Naive thymus-derived CD4-positive, alpha-beta T cell (primary cell): ENCODE measurements at places on chromosomes 1 and 21.

DNA sequence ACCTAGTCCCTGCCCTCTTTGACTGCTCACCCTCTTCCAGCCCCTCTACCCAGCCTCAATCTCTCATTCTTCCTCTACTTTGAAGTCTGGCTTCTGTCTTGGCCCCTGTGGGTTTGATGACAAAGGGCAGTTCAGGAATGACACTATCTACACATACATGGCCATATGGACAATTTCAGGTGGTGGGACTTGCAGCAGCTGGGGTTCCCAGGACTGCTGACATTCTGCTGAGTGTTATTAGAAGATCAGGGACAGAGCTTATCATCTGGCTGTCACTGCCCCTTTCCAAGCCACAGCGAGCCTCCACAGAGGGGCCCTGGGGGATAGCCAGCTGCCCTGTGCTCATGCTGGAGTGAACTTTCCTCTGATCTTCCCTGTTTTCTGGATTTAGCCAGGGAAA lies 97.4 kb upstream of the IPO9 start:
- no peaks in the 10 kb centered on the region for H3K4me1 ChIP-seq
- H3K36me3 ChIP-seq: no peaks in the 10 kb centered on the region
- H3K27ac ChIP-seq: no peak overlapping the region
- peaks cover 4% of the 10 kb centered on the region for H3K27me3 ChIP-seq
- DNase-seq: no peak

GRCh38 chr1:182845379-182845778 lies 6.2 kb downstream of the DHX9 start:
- H3K27me3 ChIP-seq: no peaks in the 10 kb centered on the region
- H3K36me3 ChIP-seq: peaks cover 31% of the 10 kb centered on the region

- no peak overlapping the region for H3K27ac ChIP-seq
- no peak for DNase-seq
- no peaks in the 10 kb centered on the region for H3K27me3 ChIP-seq
- no peak overlapping the region for H3K4me3 ChIP-seq
- H3K4me1 ChIP-seq: no peaks in the 10 kb centered on the region
Measured at GRCh38 chr1:95604771-95605170, 370.8 kb downstream of the RWDD3 start.

GRCh38 chr1:111025109-111025508 lies 61.4 kb upstream of the LRIF1 start:
- no peak overlapping the region for H3K4me3 ChIP-seq
- H3K36me3 ChIP-seq: no peaks in the 10 kb centered on the region
- no peak for DNase-seq
- no peaks in the 10 kb centered on the region for H3K4me1 ChIP-seq
- H3K27ac ChIP-seq: no peak overlapping the region

DNA sequence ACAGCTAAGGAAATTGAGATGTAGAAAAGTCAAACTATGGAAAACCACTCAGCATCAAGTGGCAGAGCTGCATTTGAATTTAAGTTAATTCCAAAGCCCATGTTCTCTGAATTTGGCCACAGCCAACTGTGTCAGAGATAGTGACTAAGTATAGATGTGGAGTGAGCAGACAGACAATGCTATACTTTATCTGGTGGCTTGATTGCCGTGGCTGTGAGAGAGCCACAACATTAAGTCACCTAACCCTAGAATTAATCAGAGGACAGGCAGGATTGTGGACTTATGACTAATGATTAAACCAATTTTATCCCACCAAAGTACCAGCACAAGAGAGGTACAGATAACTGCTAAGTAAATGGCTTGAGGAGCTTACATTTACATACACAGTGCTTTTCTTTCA lies 209.8 kb downstream of the TPR start:
- H3K27me3 ChIP-seq: no peaks in the 10 kb centered on the region
- no peaks in the 10 kb centered on the region for H3K36me3 ChIP-seq
- H3K4me3 ChIP-seq: no peak overlapping the region
- no peak for DNase-seq
- no peak overlapping the region for H3K27ac ChIP-seq

- no peak for DNase-seq
- H3K36me3 ChIP-seq: no peaks in the 10 kb centered on the region
Measured at GRCh38 chr1:102099916-102100315, 103.2 kb upstream of the OLFM3 start.

- H3K27ac ChIP-seq: no peak overlapping the region
- H3K27me3 ChIP-seq: no peaks in the 10 kb centered on the region
- DNase-seq: no peak
- H3K36me3 ChIP-seq: no peaks in the 10 kb centered on the region
Measured at GRCh38 chr1:241615043-241615974, 24.9 kb downstream of the CHML start.

DNA sequence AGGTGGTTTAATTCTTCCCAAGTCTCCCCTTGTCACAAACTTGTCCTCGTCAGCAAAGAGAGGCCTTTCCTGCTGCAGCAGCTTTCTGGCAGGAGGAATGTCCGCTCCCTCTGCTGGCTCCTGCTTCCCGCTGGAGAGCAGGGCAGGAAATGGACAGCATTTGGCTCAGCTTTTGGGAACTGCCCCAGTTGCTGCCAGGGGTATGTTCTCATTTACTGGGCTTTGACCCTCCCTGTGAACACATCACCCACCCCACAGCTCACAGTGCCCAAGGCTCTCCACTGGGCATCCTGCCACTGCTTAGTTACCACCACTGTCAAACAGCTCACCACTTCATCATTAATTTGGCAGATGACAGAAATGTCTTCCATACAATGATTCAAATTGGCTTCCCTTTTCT lies 75.4 kb downstream of the MRPL37 start:
- H3K27ac ChIP-seq: no peak overlapping the region
- H3K36me3 ChIP-seq: no peaks in the 10 kb centered on the region
- peaks cover 46% of the 10 kb centered on the region for H3K4me1 ChIP-seq
- no peaks in the 10 kb centered on the region for H3K27me3 ChIP-seq
- DNase-seq: no peak
- H3K4me3 ChIP-seq: no peak overlapping the region
